ENCODE measurements at places on chromosomes 3 and 15.

DNA sequence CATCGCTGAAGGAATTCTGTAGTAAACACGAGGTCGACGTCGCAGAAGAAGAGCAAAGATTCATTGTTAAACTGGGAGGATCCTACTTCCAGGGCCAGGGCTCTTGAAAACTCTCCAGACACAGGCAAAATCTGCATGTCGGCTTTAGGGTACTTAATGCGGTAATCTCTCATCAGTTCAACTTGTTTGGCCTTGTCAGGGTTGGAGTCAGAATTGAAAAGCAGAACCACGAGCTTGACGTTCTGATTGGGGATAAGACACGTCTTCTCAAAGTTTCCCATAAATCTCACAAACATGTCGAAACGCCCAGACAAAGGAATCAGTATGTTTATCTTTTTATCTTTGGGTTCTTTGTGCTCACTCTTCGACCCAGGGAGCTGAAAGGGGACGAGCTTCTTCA, 74.0 kb downstream of the CHSY1 start:
- DNase-seq: no peak

GRCh38 chr15:65558997-65559760, 28.9 kb downstream of the HACD3 start:
- no peak for DNase-seq

DNA sequence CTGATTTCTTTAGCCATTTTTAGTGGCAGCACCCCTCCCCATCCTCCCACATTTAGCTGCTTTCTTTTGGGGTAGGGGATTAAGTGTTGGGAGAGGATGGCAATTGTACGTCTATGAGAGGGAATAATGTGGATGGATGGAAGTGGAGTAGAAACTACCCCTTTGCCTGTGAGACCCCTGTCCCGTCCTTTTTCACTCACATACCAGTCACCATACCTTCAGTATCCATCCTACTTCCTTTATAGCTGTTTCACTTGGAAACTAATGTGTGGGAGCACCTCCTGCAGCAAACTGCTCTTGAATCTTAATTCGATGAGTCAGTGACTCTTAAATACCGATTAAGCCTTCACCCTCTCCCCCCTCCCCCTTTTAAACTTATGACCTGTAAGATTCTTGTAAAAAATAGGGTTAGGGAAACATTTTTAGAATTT, 730 bp downstream of the SPRED1 start:
- DNase-seq: peak; percentile 1

DNA sequence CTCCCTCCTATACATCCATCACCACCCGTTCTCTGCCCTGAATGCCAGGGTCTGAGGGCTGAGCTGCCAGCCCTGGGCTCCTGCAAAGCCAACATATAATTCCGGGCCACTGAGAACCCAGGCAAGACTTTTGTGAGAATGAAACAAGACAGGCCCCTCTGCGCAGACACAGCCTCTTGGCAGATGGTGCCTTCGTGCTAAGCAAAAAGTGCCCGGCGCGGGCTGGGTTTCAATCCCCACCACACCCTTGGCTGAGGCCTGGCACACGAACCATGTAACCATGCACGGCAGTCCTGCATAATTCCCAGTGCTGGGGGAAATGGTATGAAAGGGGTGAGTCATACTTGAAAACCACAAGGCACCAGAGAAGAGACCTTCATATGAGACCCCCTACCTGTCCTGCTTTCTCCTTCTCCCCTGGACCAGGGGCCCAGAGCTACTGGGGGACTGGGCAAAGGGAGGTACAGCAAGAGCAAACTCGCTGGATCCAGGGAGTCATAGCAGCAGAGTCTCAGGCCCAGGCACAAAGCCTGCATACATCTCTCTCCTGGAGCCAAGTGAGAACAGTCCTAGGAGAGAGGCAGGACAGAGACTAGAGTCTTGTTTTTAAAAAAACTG, 26.1 kb upstream of the LOXL1 start:
- no peak for DNase-seq

- DNase-seq: no peak
These were observed 52.6 kb upstream of the RAB6B start for GRCh38 chr3:133948131-133948810.

DNA sequence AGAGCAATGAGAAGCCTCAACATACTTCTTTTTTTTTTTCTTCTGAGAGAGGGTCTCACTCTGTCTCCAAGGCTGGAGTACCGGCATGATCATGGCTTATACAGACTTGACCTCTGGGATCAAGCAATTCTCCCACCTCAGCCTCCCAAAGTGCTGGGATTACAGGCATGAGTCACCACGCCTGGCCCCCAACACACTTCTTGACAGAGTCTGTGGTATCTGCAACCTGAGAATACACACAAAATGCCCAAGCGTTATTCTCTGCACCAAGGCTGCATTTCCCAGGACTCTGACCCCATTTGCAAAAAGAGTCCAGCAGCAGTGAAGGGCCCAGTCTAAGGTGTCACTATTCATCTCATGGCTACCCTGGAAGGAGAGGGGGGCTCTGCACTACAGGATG, 42.7 kb upstream of the BLM start:
- DNase-seq: no peak

GRCh38 chr3:159807137-159808040, 181.2 kb upstream of the IL12A start:
- DNase-seq: no peak

DNA sequence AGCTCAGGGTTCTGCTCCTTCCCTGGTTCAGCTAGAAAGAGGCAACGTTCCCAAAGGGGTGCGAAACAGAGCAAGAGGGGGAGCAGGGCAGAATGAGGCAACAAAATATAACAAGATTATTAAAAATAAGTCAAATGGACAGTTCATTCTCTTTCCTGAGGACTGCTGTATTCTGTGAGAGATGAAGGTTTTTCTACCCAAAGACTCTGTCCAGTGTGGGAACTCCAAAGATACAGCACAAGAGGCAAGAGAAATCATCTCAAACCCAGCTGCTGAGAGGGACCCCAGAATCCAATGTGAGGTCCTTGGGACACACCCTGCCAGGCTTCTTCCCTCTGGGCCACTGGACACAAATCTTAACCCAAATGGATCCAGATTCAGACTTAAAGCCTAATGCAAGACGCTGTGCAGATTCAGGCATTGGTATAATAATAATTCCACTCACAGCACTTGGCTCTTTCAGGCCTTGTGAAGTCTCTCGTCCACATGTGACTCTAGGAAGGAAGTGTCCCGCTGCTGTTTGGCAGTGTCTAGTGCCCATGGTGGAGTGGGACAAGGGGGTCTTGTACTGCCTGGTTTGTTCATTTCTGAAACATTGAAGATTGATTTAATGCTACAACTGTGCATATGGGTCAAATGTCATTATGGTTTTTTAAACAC, 14.5 kb upstream of the ARHGAP31 start:
- DNase-seq: no peak

GRCh38 chr15:39502082-39502447, 78.8 kb upstream of the THBS1 start:
- DNase-seq: no peak

GRCh38 chr3:12994607-12995388, 78.4 kb downstream of the IQSEC1 start:
- peak; percentile 83 for DNase-seq

- no peak for DNase-seq
These were observed 10.4 kb downstream of the KY start for GRCh38 chr3:134640378-134640777.

DNA sequence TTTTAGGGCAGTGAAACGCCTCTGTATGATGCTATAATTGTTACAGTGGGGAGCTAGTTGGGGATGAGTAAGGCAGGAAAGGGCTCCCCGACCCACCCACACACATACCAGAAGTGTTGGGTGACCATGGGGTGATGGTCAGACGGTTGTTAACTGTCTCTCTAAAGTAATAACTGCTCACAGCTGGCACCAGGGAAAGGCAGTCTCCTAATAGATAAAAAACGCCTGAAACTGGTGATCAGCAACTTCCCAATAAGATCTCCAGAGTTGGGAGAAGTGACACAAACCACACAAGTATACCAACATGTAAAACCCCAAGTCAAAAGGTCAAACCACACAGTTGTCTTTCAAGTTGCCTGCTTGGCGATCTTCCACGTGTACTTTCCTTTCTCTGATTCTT, 346.5 kb upstream of the CNTN4 start:
- DNase-seq: no peak

- no peak for DNase-seq
These were observed 68.0 kb downstream of the MDFIC2 start for GRCh38 chr3:70244422-70244821.

All from central memory CD4-positive, alpha-beta T cell (primary cell).